Globus pallidus (tissue), 1 donor: ENCODE measurements at places on chromosomes 13 and 19.
A peak's percentile ranks its signal among the peaks of the same experiment; 100 is the strongest.

DNA sequence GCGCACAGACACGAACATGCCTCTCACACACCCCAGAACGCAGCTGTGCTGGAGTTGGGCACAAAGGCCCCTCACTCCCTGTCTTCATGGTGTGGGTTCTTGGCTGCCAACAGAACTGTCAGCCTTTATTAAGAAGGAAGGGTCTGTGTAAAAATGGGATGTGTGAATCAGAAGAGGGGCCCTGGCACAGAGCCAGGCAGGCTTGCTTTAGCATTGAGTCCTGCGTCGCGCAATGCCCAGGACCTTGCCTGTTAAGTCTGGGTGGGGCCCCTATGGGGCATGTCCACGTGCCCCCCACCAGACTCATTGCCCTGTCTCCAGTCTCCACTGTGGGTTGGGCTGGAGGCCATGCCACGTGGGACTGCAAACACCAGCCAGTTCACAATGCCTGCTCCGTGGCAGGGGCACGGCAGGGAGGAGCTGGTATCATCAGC is 84.8 kb downstream of the SLC7A1 start:
- no peak for DNase-seq

GRCh38 chr13:89401264-89401675 is 1730.1 kb downstream of the SLITRK5 start:
- peak; percentile 2 for DNase-seq

DNA sequence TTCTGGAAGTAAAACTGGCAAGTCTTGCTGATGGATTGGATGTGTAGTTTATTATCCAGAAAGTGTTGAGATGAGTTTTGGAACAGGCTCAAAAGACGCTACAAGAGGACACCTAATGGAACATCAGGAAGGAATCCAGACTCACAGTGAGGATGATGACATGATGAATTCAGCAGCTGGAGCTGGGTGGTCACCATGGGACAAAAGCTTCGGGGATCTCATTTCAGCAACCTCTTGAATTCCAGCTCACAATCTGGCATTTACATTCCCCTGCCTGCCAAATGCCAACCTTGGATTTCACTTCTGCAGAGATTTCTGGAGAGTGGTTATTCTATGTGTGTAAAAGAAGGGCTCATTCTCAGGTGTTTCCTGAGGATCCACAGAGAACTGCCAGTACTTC is 288.0 kb upstream of the TMTC4 start:
- DNase-seq = no peak

- DNase-seq = no peak
Observed at GRCh38 chr19:19160461-19161035, 9.5 kb downstream of the MEF2B start.

DNA sequence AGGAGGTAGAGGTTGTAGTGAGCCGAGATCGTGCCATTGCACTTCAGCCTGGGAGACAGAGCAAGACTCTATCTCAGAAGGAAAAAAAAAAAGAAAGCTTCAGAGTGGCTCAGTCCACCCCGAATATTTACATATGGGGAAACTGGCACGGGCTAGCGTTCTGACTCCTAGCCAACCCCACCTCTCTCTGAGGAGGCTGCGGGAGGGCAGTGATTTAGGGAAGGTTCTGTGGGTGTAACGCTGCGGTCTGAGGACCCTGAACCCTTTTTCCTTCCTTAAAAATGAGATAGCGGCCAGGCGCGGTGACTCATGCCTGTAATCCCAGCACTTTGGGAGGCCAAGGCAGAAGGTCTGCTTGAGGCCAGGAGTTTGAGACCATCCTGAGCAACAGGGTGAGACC is 5.0 kb downstream of the LRRC25 start:
- DNase-seq = peak; percentile 26

DNA sequence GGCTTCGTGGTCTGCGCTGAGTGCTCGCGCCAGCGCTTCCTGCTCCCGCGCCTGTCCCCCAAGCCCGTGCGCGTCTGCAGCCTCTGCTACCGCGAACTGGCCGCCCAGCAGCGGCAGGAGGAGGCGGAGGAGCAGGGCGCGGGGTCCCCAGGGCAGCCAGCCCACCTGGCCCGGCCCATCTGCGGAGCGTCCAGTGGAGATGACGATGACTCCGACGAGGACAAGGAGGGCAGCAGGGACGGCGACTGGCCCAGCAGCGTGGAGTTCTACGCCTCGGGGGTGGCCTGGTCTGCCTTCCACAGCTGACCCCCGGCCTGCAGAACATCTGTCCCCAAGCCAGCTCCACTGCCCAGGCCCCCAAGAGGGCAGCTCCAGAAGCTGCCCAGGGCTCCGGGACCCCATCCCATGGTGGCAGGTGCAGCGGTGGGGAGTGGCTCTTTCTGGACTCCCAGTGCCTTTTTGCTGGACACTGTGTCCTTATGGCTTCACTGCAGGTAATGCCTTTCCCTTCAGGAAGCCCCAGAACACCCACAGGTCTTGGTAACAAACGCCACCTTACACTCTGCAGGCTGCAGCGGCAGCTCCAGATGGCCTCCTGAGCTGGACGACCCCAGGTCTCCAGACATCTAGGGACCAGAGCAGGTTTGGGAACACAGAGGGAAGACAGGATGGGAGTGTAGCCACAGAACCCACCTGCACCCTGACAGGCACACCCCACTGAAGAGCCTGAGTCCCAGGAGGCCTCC is 9.3 kb downstream of the PLEKHF1 start:
- DNase-seq = no peak

- DNase-seq = no peak
Observed at GRCh38 chr19:44260343-44260681, 626 bp downstream of the ZNF233 start.

- no peak for DNase-seq
Observed at GRCh38 chr13:45688577-45688976, 13.5 kb upstream of the CBY2 start.

DNA sequence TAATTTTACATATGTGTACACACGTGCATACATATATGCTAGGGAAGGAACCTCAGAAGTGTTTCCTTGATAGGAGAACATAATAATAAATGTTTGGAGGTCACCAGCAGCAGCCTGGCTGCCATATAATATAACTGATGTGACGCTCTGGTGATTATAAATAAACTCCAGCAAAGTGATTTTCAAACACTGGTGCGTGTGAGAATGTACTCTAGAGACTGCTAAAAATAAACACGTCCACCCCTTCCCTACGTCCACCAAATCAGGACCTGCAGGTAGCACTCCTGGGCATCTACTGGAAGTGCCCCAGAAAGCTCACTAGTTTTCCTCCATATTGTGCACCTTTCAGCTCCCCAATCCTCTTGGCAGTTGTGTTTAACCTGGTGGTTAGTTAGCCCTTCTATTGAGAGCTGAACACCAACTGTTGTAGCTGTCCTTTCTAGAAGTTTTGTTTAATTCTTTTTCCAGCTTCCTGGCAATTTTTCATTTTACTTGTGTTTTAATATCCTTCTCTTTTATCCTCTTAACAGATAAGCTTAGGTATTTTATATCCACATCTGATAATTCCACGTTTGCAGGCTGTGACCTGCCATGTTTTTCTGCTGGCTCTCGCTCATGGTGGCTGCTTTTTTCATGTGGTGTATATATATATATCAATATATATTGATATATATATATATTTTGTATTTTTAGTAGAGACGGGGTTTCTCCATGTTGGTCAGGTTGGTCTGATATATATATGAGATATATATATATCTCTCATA is 13.0 kb downstream of the OPA3 start:
- no peak for DNase-seq

DNA sequence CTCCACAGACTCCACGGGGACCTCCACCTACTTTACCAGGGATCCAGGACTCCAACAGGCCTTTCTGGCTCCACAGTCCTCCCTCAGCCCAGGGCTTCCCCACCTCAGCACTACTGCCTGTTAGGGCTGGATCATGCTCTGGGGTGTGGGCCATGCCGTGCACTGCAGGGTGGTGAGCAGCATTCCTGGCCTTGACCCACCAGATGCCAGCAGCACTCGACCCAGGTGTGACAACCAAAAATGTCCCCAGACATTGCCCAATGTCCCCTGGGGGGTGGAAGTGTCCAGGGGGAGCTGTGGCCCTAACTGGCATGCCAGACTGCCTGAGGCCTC is 42.0 kb downstream of the EPS15L1 start:
- DNase-seq = no peak

DNA sequence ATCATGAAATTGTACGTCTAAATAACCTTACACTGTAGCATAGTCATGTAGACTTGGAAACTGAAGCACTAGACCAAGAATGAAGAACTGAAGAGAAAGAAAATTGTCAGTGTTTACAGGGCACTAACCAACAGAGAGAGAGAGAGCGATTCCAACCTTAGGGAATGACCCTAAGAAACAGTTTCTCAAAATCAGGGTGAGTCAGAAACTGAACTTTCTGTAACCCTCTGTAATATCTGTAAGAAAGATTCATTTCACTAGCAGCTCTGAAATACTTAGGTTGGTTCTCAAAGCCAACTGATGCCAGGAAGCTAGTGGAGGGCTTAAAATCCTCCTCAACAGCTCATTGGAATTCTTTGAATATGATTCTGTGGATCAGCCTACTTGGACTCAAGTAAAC is 936.9 kb downstream of the EFNB2 start:
- DNase-seq = no peak

- no peak for DNase-seq
Observed at GRCh38 chr13:29572575-29572974, 22.9 kb downstream of the SLC7A1 start.

DNA sequence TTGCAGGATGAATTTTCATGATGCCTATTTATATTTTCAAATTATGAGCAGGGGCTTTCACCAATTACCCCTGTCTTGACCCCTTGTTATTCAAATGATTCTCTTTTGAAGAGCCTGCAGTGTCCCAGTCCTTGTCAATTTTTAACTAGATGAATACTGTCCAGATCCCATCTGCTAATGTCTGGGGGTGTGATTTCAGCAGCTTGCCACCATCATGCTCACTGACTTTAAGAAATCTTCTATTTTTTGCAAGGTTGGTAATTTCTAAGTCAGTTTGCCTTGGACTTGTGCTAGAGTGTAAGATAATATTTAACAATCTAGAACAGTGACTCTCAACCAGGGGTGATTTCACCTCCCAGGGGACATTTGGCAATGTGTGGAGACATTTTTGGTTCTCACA is 106.0 kb downstream of the CACNA1A start:
- no peak for DNase-seq

GRCh38 chr13:20416223-20416745 is 109.4 kb downstream of the CRYL1 start:
- no peak for DNase-seq

DNA sequence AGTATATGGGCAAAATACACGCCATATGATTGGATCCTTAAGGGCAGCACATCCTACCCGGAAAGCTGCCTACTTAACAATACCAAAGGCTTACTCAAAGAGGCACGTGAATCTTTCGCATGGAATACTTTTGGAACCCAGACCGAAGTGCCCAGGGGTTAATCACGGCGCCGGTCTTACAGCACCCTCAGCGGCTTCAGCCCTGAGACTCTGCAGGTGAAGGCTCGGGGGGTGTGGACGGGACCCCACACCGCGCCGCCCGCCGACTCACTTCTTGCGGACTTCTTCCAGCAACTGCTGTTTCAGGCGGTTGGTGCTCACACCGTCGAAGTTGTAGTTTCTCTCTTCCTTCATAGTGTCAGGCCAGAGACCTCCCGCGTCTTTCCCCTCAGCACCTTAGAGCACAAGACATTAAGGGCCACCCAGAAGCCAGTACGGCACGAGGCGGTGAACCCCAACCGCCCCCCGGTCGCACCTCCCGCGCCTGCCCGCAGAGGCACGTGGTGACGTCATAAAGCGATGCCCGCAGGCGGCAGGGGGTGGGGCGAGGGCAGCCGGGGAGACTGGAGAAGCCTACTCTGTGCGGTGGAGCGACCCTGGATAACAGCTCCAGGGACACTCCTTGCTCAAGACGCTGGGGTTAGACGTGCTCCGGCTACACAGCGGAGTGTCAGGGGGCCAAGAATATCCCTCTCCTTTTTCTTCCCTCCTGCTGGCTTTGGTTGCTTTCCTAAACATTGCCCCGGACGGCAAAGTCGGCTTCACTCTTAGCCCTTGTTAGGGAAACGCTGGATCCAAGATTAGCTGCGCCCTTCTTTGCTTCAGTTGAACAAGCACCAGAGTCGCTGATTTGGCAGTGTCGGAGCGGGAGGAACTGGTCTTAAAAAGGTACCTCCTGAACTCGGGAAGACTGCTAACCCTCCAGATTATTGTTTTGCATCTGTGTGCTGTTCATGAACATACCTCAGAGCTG is at the start of gene CCDC169:
CCDC169 (minus strand) TSS at position 449 of the 973 bp plus-strand sequence; CDS start at position 354, 95 bp downstream.
- peak; percentile 70 for DNase-seq

DNA sequence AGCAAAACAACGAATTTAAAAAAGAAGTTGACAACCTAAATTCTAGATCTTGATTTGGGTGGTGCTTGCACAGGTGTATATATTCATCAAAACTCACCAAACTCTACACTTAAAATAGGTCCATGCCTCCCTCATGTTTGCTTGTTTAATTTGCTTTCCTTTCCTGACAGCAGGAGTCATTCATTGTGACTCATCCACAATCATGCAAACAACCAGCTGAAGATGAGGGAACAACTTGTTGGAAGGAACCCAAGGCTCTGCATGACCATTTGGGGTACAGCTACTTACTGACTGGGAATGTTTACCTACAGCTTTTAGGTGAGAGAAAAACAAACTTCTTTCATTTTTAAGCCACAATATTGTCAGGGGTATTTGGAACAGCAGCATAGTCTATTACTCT is 96.6 kb downstream of the RXFP2 start:
- no peak for DNase-seq

DNA sequence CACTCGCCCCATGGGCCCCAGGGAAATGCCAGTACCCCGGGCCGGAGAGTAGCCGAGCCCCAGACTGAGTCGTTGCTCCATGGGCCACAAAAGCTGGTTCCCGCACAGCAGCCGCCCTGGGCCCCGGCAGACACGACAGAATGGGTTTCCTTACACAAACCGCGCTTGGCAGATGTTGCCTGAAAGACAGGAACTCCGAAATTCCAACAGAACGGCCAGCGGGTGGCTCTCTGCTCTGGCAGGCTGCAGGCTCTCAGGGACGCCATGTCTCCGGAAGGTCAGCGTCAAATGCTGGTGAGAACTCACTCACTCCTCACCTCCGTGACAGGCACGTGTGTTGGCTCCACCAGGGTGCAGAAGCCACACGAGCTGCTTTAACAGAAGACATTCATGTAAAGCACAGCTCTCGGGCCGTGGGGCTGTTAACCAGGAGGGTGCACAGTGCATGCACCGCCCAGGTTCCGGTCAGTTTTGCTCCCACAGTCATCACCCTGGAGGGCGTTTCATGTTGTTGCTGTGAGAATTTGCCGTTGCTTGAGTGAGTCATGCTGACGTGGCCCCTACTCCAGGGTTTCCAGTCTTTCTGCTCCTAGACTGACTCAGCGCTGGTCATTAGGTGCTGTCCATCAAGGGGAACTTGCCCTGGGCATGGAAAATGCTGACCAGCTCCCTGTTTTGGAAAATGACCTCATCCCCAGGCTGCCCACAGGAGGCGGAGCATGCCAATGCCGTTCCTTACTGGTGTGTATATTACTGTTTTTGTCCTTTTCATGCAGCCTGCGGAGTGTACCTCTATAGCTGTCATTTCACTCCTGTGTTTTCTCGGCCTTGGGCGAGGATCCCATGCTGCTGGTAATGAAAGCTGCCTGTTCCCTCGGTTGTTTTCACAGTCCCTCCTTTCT is 44.8 kb downstream of the ANKRD10 start:
- DNase-seq = peak; percentile 43

GRCh38 chr19:19745496-19746285 is 12.8 kb upstream of the ZNF14 start:
- DNase-seq = no peak

DNA sequence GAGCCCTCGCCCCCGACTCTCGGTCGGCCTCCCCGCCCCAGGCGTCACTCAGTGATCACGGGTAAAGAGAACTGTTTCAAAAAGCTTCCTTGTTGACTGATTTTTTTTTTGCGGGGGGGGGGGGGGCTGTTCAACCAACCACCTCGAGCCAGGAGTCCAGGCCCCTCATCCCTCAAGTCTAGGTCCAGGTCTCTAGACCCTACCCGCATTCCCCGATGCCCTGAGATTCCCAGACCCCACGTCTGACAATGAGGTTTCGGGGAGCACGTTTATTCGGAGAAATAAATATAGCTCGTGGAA is 4.3 kb downstream of the HRC start:
- no peak for DNase-seq
